ENCODE measurements at places on chromosomes 3 and 15.
A peak's percentile ranks its signal among the peaks of the same experiment; 100 is the strongest.

DNA sequence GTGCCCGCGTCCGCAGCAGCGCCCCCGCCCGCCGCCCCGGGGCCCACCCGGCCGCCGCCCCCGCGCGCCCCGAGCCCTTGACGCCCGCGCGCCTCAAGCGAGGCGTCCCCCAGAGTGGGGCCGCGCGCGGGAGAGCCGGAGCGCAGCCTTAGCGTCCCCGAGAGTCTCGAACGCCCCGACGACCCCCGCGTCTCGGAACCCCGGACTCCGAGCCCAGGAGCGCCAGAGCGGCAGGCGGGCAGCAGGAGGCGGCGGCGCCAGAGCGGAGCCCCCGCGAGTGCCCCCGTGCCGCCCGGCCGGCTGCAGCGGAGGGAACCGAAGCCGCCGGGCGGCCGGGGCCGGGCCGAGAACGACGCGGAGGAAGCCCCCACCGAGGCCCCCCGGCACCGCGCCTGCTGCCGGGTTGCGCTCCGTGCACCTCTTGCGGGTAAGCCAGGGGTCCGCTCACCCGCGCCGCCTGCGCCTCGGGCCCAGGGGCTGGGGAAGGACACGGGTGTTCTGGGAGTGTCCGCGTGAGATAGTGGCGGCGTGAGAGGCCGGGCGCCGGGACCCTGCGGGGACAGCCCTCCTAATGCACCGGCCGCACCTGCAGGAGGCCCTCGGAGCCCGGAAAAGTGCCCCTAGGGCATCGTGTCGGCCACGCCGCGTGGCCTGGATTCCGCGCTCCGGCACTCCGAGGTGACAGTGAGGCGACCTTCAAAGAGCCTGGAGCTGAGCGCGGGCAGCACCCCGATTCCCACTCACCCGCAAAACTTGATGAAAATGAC is 52.0 kb upstream of the ULK4 start:
- no peak for DNase-seq

- no peak for DNase-seq
These were observed 30.9 kb downstream of the MGLL start for GRCh38 chr3:127791221-127791913.

DNA sequence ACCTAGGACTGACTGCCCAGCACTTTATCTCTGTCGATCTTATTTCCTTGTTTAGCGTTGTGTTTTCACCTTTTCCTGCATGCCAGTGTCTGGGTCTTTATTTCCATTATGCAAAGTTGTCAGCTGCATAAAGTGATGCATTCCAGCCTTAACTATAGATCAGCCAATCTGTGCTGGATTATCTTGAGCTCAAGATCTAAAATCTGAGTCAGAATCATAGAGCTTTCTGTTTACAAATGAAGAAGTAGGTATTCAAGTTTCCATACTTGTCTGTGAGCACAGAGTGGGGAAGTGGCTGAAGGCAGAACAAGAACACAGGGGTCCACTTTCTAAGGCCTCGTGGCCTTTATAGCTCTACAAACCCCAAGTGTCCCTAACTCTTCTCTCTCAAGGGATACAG is 82.4 kb upstream of the PLCL2 start:
- no peak for DNase-seq

DNA sequence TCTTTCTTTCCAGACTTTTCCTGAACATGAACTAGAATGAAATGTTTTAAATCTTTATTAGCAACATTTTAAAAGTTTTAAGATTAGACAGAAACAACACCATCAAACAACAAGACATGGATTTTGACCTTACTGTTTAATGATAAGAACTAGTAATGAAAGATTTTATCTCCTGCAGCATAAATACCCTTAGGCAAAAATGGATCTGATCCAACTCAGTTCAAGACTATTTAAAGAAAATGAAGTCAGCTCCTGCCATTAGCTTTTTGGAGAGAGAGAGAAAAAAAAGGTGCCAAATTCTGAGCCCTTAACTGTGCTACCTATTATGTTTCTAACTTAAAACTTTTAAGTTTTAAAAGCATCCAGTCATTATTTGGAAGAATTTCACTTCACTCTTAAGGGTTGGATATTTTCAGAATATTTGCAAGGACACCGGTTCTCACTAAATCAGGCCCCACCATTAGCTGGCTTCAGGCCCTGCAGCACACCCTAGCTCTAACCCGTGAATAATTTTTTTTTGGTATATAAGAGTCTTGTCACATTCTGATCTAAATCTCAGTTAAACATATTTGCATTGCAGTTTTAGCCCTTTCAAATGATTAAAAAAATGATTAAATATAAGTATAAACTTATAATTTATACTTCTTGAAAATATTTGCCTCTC is 60.0 kb downstream of the NR1I2 start:
- no peak for DNase-seq

GRCh38 chr3:126121632-126122031 is 37.7 kb upstream of the SLC41A3 start:
- no peak for DNase-seq

DNA sequence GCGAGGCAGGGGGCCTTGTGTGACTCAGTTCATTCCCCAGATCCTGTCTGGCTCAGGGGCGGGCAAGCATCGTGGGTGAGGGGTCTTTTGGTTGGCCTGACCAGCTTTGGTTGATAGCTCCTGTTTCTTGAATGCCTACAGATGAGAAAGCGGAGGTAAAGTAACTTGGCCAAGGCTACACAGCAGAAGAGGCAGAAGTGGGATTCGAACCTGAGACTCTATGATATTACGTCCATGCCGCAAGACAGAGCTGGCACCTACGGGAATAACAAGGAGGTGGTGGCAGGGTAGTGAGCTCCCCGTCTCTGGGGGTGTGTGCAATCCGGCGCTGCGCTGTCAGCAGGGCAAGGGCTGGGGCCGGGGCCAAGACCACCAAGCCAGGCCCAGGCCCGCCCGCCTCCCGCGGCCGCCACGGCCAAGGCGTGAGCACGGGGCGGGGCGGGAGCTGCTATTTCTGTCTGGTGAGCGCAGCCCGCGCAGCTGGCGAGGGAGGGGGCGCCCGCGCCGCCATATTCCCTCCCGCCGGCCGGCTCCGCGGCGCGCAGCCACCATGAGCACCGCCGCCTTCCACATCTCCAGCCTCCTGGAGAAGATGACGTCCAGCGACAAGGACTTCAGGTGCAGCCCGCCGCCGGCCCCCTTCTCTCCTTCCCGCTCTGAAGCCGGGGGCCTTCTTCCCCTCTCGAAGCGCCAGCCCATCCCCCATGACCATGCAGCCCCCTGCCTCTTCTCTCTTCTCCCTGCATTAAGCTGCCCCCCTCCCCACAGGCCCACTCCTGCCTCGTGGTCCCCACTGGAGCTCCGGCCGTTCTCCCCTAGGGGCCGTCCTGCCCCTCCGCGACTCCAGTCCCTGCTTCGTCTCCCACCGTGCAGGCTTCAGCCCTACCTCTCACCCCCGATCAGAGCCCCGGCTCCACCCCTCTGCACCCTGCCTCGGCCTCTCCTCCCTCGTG is at the start of gene CAND2:
Gene CAND2 (plus strand): TSS at position 510 of the 953 bp plus-strand sequence. CDS start 41 bp downstream, at position 551.
- DNase-seq = peak; percentile 43

DNA sequence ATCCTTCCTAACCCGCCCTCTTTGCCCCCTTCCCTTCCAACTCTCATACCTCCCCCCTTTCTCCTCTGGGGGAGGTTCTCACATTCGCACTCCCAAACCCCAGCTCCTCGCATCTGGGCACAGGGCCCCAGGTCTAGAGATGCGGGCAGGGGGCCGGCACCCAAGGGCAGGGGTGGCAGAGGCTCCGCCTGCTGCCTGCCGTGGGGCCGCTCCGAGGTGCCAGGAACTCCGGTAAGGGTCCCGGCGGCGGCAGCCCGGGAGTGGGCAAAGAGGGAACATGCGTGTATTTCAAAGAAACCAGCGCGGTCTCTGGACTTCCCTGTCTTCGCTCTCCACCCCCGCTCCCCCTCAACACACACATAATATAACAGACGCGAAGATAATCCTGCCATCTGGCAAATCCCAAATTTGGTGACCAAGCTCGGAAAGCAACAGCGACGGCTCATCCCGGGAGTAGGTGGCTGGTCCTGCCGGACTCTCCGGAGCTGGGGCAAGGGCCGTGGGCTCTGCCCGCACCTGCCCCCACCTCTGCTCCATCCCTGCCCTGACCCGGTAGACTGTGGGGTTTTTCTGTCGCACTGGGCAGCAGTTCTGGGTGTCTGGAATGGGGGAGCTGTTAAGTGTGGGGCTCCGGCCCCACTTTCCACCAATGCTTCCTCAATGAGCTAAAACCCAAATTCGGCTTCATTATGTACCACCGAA is 31.0 kb downstream of the NR2F2 start:
- no peak for DNase-seq

- no peak for DNase-seq
These were observed 68.6 kb upstream of the ONECUT1 start for GRCh38 chr15:52858782-52859176.

DNA sequence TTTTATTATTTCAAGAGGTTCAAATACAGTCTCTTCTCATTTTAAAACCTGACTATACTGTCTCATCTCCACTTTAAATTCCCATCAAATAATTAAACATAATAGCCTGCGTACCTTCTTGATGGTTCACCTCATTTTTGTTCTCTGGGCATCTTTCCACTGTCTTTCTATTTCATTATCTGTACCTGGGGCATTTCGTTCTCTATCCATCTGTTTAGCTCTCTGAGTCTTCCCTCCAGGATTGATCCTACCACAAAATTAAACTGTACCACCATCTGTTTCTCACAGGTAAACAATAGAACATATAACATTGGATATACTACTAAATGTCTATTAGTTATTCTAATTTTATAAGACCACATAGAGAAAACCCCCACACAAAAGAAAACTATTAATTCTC is 1331.4 kb downstream of the NSUN3 start:
- no peak for DNase-seq

DNA sequence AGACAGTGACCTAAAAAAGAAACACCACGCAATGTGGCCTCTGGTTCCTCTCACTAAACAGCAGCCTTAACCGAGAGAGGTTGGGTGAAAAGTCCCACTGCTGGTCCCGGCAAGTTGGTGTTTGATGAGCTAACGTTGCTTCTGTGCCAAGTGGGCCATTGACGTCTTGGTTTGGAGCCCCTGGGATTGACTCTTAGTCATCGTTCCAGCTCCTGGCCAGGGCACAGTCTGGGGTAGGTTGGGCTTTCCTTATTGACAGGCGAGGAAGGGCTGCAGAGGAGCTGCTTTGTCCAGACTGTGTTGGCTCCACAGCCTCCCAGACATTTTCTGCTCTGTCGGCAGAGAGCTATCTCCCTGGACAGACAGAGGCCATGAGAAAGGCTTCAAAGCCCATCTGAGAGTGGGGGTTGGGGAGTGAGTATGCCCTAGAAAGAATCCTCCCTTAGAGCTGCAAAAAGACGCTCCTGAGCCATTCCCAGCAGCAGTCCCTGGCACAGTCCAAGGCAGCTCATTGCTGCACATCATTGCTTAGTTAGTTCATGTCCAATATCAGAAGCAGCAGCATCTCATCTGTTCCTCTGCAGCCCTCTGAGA is 28.6 kb upstream of the C3orf80 start:
- no peak for DNase-seq

GRCh38 chr3:65575376-65575840 is 463.3 kb downstream of the MAGI1 start:
- DNase-seq = no peak

DNA sequence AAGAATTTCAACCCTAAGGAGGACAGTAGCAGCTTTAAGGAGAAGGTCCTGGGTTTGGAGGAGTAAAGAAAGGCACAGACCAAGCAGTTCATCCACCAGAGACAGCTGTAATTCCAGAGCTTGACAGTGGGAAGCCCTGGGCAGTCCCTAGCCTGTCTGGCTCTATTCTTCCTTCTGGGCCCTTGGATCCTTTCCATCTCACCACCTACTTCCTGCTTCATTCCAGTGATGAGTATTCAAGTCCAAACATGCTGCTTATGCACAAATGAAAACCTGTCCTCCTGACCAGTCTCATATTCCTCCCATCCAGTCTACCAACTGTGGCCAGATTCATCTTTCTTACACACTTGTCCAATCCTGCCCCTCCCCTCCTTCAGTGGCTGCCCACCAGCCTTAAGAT is 171.4 kb downstream of the CNTN3 start:
- DNase-seq = no peak

DNA sequence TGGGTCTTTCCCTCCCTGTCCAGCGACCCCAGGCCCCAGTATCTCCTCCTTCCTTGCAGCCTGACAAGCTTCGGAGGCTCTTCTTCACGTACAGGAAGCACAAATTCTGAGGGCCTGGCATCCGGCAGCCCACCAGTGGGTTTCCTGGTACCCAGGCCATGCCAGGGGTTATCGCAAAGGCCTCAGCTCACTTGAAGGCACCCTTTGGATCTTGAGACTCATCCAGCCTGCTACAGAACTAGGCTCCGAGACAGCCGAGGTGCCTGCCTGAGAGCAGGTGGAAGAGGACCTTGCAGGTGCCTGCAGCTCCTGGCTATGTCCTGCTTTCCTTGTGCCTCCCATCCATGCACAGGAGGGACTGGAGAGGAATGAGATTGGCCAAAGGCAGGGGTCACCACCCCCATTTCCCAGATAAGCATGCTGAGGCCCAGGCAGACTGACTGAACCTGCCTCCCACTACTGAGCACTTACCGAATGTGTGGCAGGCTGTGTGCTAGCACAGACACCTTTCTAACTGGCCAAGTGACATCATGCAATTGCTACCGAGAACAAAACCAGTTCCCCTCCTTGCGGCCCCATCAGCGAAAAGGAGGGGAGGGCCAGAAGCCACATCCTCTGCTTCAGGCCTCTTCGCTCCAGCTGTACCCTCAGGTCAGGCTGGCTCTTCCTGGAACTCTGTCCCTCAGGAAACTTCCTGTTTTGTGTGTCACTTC is 11.2 kb downstream of the SH2D7 start:
- no peak for DNase-seq

- DNase-seq = no peak
These were observed 102.2 kb upstream of the MANF start for GRCh38 chr3:51282931-51283330.

GRCh38 chr3:185900228-185900627 is 37.6 kb downstream of the TRA2B start:
- no peak for DNase-seq

- DNase-seq = no peak
These were observed 361.3 kb downstream of the ULK4 start for GRCh38 chr3:41600616-41601015.

DNA sequence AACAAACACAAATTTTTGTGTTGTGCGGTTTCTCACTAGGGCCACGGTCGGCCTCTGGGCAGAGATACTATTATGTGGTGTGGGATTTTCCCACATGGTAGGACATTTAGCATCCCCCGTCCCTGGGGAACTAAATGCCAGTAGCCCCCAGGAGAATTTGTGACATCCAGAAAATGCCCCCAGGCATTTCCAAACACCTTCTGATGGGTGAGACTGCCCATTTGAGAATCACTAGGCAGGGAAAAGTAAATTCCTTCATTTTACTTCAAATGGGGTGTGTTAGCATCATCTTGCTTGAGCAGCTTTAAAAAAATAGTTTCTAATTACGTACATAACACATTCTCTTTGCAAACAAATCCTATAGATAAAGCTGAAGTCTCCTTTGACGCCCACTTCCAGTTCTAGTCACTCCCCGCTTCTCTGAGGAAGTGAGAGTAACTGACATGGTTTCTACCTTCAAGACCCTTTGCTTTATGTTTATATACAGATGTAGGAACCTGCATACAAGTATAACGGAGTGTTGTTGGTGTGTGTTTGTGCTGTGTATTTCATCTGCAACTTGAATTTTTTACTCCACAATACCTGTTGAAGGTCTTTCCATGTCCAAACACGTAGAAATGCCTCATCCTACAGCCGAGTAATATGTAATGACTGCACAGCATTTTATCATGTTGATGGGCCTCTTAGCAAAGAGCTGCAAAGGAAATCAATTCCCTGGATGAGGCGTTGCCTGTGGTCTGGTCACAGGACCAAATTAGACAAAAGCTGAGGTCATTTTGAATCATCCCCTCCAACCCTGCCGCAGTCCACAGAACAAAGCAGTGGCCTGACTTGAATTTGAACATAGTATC is 31.4 kb upstream of the ZBTB38 start:
- DNase-seq = no peak
